ENCODE measurements at places on chromosomes 16 and 17.

DNA sequence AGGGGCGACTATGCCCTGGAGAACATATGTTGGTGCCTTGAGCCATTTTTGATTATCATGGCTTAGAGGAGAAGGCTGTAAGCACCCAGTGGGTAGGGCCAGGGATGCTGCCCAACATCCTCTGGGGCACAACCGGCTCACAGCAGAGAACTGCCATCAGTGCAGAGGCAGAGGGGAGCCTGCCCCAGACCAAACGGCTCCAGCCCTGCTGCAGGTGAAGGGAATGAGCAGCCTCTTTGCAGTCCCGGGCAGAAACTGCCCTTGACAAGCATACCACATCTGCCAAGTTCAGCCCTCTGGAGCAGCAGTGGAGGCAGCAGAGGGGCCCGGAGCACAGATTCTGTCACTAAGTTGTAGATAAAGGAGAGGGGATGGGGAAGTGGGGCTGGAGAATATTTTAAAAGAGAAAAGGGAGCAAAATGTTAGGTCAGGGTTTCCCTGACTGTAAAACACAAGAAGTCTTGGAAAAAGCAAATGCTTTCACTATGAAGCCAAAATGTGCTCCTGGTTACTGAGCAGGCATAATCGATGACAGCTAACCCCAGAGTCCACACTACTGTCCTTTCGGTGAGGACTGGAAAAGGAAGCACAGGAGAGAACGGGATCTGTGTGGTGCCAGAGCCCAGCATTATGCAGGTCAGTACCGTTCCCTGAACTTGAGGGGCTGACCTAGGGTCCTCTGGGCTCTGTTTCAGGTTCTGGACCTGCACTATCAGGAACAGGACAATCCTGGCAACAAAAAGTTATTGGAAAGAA lies 72.0 kb downstream of the CREBBP start:
- DNase-seq = no peak

DNA sequence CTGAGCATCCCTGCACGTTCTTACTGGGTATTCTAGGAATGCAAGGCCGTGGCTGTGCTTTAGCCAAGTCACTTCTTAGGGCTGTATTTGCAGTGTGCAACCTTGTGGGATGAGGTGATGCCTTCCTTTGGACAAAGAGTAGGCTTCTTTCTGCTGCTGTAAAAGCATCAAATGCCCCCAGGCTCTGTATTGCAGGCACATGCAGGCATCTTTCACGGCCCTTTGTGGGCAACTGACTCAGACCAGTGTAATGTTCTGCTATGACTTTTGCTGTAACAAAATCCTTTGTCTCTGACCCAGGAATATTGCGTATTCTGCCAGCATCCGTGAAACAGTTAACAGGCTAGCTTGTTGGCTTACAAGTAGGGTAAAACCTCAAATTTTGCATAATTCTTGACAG lies 30.9 kb upstream of the GCSH start:
- no peak for DNase-seq

DNA sequence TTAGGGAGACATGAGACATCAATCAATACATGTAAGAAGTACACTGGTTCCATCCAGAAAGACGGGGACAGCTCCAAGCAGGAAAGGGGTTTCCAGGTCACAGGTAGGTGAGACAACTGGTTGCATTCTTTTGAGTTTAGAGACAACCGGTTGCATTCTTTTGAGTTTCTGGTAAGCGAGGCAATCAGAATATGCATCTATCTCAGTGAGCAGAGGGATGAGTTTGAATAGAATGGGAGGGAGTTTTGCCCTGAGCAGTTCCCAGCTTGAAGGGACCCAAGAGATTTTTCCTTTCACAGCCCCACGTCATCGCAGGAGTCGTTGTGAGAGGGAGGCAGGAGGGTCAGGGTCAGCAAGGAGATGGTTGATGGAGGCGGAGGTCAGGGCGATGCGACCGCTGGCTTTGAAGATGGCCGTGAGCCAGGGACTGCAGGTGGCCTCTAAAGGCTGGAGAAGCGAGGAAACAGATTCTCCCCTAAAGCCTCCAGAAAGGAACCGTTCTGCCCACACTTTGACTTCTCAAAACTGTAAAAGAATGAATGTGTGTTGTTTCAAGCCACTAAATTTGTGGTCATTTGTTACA lies 36.5 kb downstream of the IRF8 start:
- DNase-seq = no peak

DNA sequence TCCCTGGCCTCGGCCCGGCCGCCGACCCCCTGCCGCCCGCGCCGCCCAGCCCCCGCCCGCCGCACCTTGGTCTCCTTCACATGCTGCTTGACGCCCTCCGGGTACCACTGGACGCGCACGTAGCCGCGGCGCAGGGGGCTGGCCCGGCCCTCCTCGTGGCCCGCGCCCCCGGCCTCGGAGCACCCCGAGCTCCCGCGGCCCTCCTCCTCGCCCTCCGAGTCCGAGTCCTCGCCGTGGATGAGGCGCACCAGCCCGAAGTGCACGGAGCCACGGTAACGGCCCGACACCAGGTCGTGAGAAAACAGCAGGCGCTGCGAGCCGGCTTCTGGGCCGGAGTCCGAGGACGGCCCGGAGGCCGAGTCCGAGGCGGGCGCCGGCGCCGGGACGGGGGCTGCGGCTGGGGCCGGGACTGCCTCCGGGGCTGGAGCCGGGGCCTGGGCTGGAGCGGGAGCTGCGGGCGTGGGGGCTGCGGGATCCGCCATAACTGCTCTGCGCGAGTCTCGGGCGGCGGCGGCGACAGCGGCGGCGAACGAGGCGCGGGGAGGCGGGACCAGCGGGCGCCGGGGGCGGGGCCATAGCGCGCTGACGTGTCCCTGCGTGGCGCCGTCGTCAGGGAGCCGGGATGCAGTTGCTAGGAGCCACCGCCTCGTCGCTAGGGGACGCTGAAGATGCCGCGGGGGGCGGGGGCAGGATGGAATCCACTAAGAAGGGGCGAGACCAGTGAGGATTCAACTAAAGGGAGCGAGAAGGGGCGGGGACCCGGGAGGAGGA lies at the start of gene UBE2O:
Gene UBE2O, minus strand, starts transcription at position 493 of the 771 bp plus-strand sequence. Its CDS starts 11 bp downstream, at position 482.
- peak; percentile 85 for DNase-seq

DNA sequence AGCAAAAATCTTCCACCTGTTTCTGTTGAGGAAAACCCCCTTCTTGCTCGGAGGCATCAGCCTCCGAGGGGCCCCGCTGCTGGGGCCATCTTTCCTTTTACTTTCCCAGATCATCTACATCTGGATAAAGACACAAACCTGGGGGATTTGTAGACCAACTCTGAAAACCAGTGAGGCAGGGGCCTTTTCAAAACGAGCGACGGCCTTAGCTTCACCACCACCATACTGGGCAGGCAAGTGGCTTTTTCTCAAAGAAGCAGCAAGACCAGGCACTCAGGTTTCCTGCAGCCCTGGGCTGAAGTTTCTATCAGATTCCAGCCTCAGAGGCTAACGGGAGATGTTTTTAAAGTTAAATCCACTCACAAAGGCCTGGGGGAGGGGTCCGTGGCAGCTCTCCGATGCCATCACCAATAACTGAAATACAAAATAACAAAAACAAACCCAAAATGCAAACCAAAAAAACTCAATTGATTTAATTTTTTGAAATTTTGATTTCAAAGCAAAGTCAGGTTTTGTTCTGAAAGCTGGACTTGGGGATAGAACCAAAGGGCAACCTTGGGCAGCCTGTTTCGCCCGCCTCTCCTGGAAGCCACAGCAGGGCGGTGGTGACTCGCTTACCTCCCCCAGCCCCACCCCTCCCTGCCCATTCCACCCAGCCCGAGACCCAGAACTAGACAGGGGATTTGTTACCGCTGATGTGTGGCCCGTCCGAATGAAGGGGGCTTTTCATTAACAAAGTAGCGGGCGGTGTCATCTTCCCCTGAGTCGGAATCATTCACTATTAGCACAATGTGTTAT lies 55.8 kb downstream of the SALL1 start:
- DNase-seq = no peak

DNA sequence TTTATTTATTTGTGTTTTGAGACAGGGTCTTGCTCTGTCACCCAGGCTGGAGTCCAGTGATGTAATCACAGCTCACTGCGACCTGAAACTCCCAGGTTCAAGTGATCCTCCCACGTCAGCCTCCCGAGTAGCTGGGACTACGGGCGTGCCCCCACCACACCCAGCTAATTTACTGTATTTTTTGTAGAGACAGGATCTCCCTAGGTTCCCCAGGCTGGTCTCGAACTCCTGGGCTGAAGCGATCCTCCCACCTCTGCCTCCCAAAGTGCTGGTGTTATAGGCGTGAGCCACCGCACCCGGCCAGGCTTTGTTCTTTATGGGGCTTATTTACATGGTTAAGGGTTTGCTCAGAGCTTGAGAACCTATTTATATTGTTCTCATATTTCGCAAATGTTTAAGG lies 5.8 kb upstream of the MEIOB start:
- DNase-seq = no peak

DNA sequence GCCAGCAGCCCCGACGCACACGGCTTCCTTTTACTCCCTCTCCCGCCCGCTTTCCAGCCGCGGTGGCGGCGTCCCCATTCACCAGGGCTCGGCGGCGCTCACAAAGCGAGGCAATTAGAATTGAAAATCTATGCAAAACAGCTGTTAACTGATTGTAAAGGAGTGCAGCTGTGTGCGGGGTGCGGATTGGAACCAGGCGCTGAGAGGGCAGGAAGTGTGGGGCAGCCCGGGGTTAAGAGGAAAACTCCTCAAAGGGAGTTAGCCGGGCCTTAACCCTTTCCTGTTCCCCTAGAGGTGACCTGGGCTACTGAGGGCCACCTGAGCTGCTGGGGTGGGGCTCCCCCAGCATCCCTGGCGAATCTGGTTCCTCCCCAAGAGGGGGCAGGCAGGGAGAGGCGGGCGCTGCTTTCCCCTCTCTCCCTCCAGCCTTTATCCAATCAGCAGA lies 5.8 kb upstream of the GSE1 start:
- no peak for DNase-seq

GRCh38 chr17:9766970-9767369 lies 24.4 kb downstream of the DHRS7C start:
- DNase-seq = no peak

GRCh38 chr16:81817296-81817695 lies 38.2 kb downstream of the PLCG2 start:
- no peak for DNase-seq

GRCh38 chr16:84884596-84885341 lies 65.0 kb downstream of the CRISPLD2 start:
- DNase-seq = no peak

DNA sequence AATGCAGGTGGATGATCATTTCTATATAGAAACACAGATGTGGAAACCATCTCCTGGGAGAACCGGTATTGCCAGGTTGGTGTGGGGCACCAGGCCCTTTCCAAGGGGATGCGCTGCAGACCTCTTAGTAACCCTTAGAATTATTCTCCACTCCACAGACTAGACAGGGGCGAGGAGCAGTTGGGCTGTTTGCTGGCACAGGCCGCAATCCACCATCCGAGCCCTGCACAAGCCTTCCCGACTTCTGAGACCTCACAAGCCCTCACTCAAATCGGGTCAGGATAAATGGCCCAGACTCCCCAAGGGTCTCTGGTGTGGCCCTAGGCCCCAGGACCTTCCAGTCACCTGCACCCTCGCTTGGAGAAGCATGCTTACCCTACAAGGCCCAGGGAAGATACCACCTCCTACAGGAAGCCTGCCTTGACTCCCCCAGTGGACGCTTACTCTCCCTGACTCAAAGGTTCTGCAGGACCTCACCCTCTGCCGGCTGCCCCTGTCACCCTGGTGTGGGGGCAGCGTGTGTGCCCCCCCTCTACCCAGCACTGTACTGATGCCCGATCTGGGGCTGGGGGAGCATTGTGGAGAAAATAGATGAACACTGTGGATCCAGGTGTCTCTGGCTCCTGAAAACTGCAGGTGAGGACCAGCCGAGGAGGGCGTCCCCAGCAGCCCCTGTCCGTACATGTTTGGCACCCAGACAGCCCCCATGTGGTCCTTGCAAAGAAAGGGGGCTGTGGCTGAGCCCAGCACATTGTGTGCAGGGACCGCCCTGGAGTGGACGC lies 49.8 kb upstream of the ACSF3 start:
- no peak for DNase-seq

DNA sequence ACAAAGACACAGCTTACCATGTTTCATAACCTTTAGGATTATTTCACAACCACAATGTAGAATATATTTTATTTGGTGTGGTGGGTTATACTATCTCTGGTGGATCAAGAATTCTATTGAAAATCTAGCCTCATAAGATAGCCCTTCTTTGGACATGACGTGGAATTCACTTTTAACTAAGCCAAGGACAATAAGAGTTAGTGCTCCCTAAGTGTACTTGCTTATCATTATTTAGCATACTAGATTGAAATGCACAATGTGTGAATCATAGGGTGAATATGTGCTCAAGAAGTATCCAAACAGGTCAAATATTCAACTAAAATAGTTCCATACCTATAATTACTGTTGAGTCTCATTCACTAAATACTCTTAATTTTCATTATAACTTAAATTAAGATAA lies 1179.5 kb upstream of the GOT2 start:
- DNase-seq = no peak

DNA sequence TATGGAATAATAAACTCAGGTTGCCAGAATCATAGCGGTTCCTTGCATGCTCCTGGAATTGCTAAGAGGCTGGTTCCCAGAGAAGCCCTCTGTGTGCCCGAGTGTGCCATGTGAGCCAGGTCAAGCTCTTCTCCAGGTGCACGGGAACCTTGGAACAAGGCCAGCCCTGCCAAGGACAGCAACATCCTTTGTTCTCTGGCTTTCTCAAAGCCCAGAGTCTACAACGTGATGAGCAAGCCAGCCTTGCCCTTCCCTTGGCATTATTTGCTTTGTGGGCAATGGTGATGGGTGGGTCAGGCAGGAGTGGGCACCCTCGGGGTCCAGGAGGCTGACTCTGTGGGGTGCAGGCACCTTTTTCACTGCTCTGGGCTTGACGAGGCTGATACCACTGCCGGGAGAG lies 14.2 kb upstream of the SEC14L1 start:
- DNase-seq = no peak

DNA sequence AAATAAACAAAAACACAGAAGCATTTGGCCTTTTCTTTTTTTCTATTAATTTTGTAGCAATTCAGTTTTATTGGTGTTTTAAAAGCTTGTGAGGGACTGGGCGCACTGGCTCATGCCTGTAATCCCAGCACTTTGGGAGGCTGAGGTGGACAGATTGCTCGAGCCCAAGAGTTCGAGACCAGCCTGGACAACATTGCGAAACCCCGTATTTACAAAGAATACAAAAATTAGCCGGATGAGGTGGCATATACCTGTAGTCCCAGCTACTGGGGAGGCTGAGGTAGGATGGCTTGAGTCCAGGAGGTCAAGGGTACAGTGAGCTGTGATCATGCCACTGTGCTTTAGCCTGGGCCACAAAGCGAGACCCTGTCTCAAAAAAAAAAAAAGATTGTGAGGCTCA lies 53.4 kb downstream of the SEC14L1 start:
- no peak for DNase-seq

- DNase-seq = no peak
These were observed 1.2 kb upstream of the EPX start for GRCh38 chr17:58191241-58191896.

DNA sequence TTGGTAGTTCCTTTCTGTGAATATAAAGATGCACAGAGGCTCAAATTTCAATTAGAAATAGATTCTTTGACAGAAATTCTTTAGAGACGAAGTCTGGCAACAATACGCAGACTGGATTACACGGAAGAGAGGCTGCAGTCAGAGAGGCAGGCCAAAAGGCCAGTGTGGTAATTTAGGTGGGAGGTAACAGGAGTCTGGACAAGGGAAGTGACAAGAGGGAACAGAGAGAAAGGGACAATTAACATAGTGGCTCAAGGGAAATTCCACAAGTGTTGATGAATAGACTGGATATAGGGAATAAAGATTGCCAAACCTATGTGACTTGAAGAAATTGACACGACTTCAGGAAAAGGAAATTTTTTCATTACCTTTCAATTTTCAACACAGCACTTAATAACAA lies 54.6 kb downstream of the STX8 start:
- no peak for DNase-seq

GRCh38 chr17:28878981-28879380 lies 18.6 kb downstream of the FLOT2 start:
- no peak for DNase-seq

- DNase-seq = no peak
These were observed 45.3 kb downstream of the BRD7 start for GRCh38 chr16:50323335-50324011.
